ENCODE measurements at places on chromosomes 7 and 10. TPM values are rescaled to one million over a fixed set of nuclear protein-coding genes. Genes with fewer than 3 reads are reported as not detected.

AGBL3 gene
- total RNA-seq = 9.7 TPM

CASD1 gene
- 35.4 TPM for total RNA-seq

ST8SIA6 gene
- 0.97 TPM for total RNA-seq

TCAF2 gene
- 2.1 TPM for total RNA-seq

FASTK gene
- 79.4 TPM for total RNA-seq

EGR2 gene
- total RNA-seq = 0.82 TPM

PAOX gene
- total RNA-seq = 2.1 TPM

PLEKHS1 gene
- total RNA-seq = 0.19 TPM

GPR85 gene
- 5.5 TPM for total RNA-seq

SCART1 gene
- 1.5 TPM for total RNA-seq

TEX47 gene
- not detected for total RNA-seq

NACAD gene
- total RNA-seq = 19.8 TPM

LIPJ gene
- total RNA-seq = not detected

THSD7A gene
- 12.3 TPM for total RNA-seq

PRKCQ gene
- total RNA-seq = 1.4 TPM

MYO3A gene
- total RNA-seq = 0.94 TPM

LRRC4 gene
- total RNA-seq = 4.7 TPM

STAMBPL1 gene
- total RNA-seq = 14.1 TPM

AOC1 gene
- 0.47 TPM for total RNA-seq

CFAP70 gene
- 0.71 TPM for total RNA-seq

PROSER2 gene
- 0.71 TPM for total RNA-seq

LSM8 gene
- 28.3 TPM for total RNA-seq

GATA3 gene
- 0.52 TPM for total RNA-seq

CTBP2 gene
- 33.9 TPM for total RNA-seq

JAZF1 gene
- 16.7 TPM for total RNA-seq

POMZP3 gene
- total RNA-seq = 5.9 TPM

HHEX gene
- total RNA-seq = not detected

CPED1 gene
- total RNA-seq = 0.40 TPM

WBP1L gene
- total RNA-seq = 25.2 TPM

RASA4 gene
- total RNA-seq = 1.7 TPM

SPDYE6 gene
- 0.23 TPM for total RNA-seq

GPR22 gene
- total RNA-seq = 1.7 TPM

C7orf57 gene
- total RNA-seq = not detected

ITPRID1 gene
- 1.1 TPM for total RNA-seq

PARP12 gene
- total RNA-seq = 15.4 TPM

PNLIPRP1 gene
- total RNA-seq = 0.63 TPM

BRAT1 gene
- total RNA-seq = 23.3 TPM

BTAF1 gene
- total RNA-seq = 59.1 TPM

CPA1 gene
- 0.22 TPM for total RNA-seq

WEE2 gene
- 0.49 TPM for total RNA-seq

NEURL1 gene
- 5.7 TPM for total RNA-seq
